ENCODE measurements at places on chromosomes 7 and 10.

GRCh38 chr10:45432700-45433472 lies 58.9 kb downstream of the ALOX5 start:
- no peak for DNase-seq

DNA sequence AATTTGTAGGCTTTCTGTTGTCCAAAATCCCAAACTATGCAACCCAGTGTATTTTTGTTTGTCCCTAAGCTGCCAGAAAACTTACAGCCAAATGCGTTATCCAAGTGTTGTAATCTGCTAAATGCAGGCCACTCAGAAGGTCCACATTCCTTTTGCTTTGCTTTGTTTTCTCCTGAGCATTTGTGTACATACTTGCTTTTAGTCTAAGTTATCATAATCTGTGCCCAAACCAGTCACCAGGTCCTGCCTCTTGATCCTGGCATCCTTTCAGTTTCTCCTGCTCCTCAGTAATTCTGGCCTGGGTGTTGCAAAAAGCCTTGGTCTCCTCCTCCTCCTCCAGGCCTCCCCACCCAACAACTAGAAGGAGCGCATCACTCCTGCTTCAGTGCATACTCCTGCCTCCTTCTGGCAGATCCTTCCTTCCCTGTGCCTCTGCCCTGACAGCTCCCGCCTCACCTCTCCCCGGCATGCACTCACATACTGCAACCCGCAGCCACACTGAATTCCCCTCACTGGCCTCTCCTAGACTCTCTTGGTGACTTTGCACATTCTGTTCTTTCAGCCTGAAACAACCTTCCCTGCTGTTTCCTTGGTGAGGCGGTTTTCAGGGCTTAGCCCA lies 2.3 kb downstream of the DENND2A start:
- DNase-seq = no peak

- DNase-seq = no peak
Measured at GRCh38 chr7:79436378-79436777, 17.1 kb downstream of the MAGI2 start.

DNA sequence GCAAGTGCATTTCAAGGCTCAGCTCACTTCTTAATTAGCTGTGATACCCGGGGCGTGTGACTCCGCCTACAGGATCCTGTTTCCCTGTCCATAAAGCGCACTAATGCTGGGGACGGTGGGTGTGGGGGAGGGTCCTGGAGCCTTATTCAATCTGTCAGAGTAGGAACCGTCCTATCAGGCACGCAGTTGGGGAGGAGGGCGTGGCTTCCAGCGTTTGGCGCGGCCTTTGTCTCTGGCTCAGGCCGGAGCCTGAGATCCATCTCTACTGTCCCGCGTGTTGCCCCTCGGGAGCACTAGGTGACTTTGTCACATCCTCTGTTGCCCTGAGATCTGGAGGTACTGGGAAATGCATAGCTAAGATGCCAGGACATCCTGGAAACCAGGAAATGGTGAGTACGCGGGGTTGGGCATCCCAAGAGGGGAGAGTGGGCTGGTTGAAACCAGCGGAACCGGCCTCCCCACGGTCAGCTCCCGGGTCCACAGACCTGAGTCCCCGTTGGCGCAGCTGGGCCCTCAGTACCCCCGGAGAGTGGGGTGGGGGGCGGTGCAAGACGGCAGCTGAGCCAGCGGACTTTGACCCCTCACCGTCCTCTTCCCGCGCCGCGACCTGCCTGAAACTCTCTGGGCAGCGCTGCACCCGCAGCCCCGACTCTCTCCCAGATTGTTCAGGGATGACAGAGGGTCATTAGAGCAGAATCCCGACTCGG lies 104.4 kb upstream of the ZNF92 start:
- peak; percentile 95 for DNase-seq

DNA sequence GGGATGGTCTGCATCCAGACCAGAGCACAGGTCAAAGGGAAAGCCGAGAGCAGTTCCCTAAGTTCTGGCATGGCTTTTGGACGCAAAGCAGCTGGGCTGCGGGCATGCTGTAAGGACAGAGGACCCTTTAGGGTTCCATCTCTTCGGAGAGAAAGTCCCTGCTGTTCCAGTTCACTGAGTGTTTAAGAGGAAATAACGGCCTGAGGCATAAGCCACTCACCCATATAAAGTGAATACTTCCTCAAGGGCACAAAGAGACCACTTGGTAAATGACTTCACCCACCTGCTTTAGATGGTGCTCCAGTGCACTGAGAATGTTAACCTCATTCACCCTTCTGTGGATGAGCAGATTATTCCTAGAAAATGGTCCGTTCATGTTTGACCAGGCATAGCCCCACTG lies 586.7 kb upstream of the GALNT17 start:
- DNase-seq = no peak

- DNase-seq = no peak
Measured at GRCh38 chr10:126770809-126771208, 100.3 kb upstream of the C10orf90 start.

DNA sequence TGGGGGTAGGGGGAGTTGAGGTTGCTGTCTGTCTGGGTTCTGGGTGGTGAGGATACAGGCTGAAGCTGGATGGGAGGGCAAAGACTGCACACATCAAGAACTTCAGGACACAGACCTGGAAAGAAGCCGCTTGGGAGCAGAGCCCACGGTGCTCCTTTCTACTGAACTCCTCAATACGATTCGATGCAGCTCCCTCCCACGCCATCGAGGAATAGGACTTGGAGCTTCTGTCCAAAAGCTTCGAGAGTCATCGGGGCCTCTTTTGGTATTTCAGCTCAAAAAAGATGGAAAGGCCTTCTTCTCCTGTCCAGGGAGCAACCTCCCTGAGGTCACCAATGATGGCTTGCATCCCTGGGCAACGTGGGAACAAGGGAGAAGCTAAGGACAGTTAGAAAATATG lies 407.1 kb upstream of the MGMT start:
- DNase-seq = no peak

DNA sequence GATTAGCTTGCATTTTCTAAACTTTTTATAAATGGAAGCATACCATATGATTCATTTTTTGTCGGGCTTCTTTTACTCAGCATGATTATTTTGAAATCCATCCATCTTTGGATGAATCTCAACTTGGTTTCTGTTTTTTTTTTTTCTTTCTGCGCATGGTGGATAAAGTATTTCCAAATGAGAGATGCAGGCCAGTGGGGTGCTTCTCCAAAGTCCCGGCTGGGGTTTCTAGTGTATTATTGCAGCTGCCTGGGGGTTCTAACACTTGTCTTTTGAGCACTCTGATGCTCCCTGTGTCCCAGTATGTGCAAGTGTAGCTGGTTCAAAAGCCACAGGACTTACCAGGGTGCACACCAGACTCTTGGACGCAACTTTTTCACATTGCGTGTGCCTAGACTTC lies 70.9 kb upstream of the LOXL4 start:
- DNase-seq = no peak

GRCh38 chr10:73884017-73884416 lies 9.7 kb upstream of the CAMK2G start:
- DNase-seq = no peak

GRCh38 chr10:113594652-113595051 lies 41.8 kb downstream of the HABP2 start:
- DNase-seq = no peak

DNA sequence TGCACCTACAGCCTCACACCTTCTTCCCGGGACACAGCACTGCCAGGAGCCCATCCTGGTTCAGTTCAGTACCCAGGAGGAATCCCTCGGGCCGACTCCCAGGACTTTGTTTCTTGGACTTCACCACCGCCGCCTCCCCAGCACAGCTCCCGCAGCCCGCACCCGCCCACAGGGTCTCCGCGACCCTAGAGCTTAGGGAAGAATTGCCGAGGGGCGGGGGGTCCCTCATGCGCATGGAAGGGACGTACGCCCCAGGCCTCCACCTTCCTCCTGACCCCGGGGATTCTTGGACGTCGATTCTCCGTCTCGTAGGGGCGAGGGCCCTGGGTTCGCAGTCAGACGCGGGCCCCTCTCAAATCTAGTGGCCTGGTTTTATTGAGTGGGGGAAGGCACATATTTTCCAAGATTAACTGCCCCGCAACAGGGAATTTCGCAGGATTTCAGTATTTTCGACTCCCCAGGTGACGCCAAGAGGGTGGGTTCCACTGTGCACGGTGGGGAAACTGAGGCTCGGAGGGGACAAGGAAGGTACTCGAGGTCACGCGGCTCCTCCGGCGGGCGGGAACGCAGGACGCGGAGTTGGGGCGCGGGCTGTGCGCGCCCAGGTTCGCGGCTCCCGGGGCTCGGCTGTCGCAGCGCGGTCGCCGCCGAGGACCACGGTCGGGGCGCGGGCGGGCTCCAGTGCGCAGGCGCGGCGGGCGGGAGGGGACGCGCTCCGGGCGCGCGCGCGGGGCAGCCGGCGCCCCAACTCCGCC lies at the start of gene ADCY1:
TSS of gene ADCY1 (plus strand) at position 708 of the 755 bp plus-strand sequence. CDS start 176 bp downstream, outside the sequence.
- DNase-seq = no peak

GRCh38 chr7:6167004-6167551 lies 105.3 kb downstream of the CYTH3 start:
- no peak for DNase-seq

Data from SHP77 (cell line).